ENCODE measurements at places on chromosomes 6 and 20. TPM values are rescaled to one million over a fixed set of nuclear protein-coding genes. Genes with fewer than 3 reads are reported as not detected.

GRCh38 chr6:169454204-169454871, 200.7 kb upstream of the THBS2 start:
- peak; percentile 58 for DNase-seq

DNA sequence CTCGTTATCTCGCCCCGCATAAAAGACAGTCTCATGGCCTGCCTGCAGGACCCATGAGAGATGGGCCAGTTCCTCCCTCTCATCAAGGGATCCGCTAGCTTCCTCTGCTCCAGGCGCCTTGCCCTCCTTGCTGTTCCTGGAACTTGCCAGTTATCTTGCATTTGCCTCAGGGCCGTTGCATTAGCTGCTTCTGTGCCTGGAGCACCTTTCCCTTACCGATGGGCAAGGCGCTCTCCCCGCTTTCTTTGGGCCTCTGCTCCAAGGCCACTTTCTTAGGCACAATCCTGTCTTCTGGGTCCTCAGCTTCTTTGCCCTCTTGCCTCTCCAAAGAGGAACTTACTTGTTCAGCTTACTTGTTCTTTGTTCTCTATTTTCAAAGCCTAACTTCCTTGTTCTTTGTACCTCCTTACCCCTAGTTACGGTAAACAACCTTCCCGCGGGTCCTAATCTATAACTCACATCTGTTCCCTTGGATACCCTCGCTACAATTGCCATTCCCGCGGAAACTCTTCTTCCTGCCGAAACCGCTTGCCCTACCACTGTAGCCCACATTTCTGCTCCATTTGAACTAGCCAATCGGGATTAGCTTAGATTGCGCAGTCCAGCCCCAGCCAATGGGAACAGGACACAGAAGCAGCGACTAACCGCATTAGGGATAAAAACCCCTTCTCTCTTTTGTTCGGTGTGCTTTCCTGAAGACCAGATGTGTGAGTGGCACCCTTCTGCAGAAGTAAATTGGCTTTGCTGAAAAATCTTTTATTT, 887 bp upstream of the NSFL1C start:
- DNase-seq: no peak

- DNase-seq: no peak
Measured at GRCh38 chr6:11366183-11366933, 133.9 kb upstream of the NEDD9 start.

DNA sequence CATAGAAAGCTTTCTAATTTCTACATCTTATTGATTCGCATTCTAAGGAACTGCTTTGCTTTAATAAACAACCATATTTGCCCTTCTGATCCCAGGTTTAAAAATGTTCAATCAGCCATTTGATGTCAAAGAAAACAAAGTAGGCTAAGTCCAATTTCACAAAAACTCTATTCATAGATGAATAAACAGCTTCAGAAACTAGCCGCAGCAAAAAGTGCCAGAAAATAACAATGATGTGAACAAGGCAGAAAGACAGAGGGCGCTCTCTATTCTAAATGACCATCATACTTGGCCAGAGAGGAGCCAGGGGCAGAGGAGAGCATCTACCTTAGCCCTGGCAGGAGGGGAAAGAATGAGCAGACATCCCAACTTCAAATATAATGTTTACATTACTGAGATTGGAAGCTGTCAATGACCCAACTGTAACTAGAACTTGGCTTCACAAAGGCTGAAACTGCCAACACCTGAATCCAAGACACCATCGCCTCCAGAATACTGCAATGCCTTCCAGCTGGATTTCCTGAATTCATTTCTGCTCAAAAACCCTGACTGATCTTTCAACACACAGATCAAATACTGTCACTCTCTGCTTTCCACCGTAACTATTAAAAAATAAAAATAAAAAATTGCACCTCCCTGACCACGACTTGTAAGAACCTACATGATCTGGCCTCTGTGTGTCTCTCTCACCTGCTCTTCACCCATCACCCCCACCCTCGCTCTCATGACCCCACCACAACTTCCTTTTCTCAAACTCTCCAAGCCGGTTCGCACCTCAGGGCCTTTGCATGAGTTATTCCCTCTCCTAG, 9.5 kb downstream of the CNKSR3 start:
- DNase-seq: no peak

GRCh38 chr6:167233490-167233889, 57.6 kb upstream of the UNC93A start:
- DNase-seq: no peak

DNA sequence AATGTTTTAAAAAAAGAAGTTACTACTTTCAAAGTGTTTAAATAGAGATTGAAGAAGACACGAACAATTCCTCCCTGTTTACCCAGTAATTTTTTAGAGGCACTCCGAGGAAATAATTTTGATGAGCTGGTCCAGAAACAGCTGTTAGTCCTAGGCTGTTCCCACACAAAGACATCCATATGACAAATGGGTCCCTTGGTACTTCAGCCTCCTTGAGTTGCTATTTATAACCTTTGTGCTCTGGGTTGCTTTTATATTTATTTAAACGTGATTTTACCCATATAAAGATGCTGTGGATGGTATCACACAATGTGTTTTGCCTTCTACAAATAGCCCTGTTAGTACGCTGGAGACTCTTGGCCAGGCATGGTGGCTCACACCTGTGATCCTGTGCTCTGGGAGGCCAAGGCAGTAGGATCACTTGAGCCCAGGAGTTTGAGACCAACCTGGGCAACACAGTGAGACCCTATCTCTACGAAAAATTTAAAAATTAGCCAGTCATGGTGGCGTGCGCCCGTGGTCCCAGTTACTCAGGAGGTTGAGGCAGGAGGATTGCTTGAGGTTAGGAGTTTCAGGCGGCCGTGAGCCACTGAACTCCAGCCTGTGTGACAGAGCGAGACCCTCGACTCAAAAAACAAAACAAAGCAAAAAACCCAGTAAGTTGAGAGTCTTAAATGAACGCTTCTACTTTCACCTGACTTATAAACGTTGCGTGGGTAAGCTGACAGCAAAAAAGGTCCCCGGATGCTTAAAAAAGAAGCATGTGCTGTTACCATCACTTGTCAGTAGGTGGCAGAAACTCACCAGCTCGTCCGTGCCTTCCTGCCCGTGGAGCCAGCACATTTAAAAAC, 56.9 kb upstream of the ARMH2 start:
- peak; percentile 73 for DNase-seq

DNA sequence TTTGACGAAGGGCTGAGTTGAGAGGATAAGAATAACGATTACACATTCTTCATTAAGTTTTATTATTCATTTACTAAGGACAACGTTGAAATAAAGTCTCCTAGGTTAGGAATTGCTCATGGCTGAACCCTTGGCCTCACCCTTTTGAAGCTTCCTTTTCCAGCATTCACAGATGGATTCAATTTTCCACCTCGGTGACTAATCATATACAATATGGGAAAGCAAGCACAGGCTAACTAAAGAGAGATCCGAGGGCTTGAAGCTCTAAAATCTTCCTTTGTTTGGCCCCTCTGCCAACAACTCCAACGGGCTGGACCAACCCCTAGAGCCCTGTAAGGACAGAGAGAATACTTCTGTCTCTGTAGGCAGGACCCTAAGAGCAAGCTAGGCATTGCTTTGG, 159.5 kb downstream of the SOD2 start:
- peak; percentile 11 for DNase-seq

- DNase-seq: no peak
Measured at GRCh38 chr20:33611106-33611505, 51.0 kb upstream of the C20orf144 start.

DNA sequence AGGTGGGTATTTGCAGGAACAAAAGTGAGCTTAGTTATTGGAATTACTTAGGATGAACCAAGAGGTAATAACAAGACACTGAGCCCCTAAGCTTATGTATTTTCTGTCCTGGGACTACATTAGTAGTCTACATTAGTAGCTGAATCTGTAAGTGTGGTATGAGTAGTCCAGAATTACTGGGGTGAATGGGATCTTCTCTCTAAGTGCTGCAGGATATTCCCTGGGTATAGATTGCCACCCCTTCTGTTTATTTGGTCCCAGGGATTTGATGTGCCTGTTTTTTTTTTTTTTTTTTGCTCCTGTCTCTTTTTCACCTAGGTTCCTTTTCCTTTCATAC, 5.9 kb downstream of the CD2AP start:
- peak; percentile 32 for DNase-seq

GRCh38 chr20:36549628-36549941, 8.3 kb downstream of the MYL9 start:
- no peak for DNase-seq

GRCh38 chr20:36248836-36249235, 12.6 kb downstream of the AAR2 start:
- no peak for DNase-seq

GRCh38 chr20:43939762-43940121, 25.1 kb downstream of the TOX2 start:
- no peak for DNase-seq

DNA sequence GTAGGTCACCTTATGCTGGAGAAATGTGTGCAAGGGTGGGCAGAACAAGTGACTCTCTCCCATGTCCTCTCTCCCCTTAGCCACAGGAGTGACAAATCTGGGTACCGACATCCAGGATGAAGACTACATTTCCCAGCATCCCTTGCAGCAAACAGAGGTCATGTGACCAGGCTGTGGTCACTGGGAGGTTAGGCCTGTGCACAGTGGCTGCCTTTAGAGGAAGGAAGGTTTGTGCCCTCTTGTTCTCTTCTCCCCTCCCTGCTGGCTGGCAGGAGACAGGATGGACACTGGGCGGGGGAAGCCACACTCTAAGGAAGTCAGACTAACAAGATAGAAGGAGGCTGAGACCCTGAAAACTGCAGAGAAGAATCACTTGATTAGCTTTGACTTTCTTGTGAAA, 360.2 kb downstream of the PREX1 start:
- no peak for DNase-seq

- DNase-seq: no peak
Measured at GRCh38 chr6:168122521-168122920, 43.5 kb upstream of the FRMD1 start.

DNA sequence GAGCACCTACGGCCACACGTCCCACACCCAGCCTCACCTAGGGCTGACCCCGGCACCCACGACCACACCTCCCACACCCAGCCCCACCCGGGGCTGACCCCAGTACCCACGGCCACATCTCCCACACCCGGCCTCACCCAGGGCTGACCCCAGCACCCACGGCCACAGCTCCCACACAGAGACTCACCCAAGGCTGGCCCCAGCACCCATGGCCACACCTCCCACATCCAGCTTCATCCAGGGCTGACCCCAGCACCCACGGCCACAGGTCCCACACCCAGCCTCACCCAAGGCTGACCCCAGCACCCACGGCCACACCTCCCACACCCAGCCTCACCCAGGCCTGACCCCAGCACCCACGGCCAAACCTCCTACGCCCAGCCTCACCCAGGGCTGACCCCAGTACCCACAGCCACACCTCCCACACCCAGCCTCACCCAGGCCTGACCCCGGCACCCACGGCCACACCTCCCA, 36.7 kb downstream of the NINL start:
- no peak for DNase-seq

GRCh38 chr6:52560462-52560861, 16.4 kb downstream of the TRAM2 start:
- DNase-seq: no peak

DNA sequence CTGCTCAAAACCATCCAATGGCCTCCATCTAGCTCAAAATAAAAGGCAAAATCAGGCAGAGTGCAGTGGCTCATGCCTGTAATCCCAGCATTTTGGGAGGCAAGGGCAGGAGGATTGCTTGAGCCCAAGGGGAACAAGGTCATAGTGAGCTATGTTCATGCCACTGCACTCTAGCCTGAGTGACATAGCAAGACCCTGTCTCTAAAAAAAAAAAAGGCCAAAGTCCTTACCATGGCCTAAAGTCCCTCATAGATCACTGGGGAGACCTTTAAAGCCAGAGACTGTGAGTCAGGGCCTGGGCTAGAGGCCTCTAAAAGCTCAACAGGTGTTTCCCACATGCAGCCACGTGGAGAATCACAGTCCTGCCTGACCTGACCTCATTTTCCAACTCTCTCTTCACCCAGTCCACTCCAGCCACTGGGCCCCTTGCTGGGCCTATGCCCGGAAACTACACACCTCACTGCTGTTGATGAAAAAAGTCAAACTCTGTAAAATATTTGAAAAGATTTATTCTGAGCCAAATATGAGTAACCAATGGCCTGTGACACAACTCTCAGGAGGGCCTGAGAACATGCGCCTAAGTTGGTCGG, 28.2 kb upstream of the TAB2 start:
- DNase-seq: no peak

- DNase-seq: no peak
Measured at GRCh38 chr6:50936277-50936681, 117.6 kb downstream of the TFAP2B start.

GRCh38 chr6:63997221-63997620, 361.6 kb downstream of the PHF3 start:
- no peak for DNase-seq

DNA sequence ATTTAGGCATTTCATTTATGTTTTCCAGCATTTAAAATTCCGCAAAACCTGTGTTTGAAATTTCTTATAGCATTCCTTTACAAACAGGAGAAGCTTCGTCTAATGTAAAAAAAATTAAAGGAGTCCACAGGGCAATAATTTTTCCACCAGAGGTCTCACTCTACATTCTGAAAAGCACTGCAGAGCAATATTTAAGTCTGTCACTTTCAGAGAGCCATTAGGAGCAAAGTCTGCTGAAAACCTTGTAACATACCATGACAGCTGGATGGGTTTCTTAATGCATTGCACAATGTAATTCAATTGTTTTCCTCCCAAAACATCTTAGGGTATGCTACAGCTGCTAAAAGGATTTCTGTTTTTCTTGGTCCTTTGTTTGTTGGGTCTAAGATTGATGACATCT, 18.0 kb downstream of the BAG2 start:
- no peak for DNase-seq

GRCh38 chr6:26197636-26197932, 110.4 kb downstream of the HFE start:
- no peak for DNase-seq

GRCh38 chr20:50534567-50534966, 24.4 kb downstream of the PTPN1 start:
- DNase-seq: peak; percentile 51

- DNase-seq: no peak
Measured at GRCh38 chr6:33143113-33143770, 49.0 kb downstream of the COL11A2 start.

DNA sequence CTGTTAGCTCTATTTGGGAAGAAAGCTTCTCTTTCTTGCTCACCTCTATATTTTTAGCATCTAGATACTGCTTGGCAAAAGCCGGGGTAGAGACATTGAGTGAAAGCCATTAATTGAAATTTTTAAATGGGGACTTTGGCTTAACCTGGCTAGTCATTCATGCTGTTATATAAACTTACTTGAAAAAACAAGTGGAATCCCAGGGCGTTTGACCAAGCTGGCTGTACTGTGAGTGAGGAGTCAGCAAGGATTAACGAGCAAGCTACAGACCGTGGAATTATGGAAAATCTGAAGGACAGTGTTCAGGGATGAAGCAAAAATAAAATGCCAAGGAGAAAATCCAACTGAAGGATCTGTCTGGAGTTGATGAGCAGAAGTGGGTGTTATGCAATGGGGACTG, 232.0 kb downstream of the GRM1 start:
- DNase-seq: no peak

The TGM2 gene
- 33.4 TPM for total RNA-seq

The CLVS2 gene
- under 0.01 TPM for total RNA-seq

The MUC21 gene
- not detected for total RNA-seq

The PREX1 gene
- 11.1 TPM for total RNA-seq

The NCOA6 gene
- total RNA-seq: 2.2 TPM

The CYP39A1 gene
- total RNA-seq: 5.1 TPM

The MUCL3 gene
- not detected for total RNA-seq

The CUL7 gene
- total RNA-seq: 28.4 TPM

The SLC52A3 gene
- 3.0 TPM for total RNA-seq

The RNF114 gene
- 273 TPM for total RNA-seq

The NOX3 gene
- not detected for total RNA-seq

Measured in Daoy (cell line).